ENCODE measurements at places on chromosomes 7 and 10.

- no peak for DNase-seq
Observed at GRCh38 chr10:96401036-96401435, 42.2 kb upstream of the OPALIN start.

DNA sequence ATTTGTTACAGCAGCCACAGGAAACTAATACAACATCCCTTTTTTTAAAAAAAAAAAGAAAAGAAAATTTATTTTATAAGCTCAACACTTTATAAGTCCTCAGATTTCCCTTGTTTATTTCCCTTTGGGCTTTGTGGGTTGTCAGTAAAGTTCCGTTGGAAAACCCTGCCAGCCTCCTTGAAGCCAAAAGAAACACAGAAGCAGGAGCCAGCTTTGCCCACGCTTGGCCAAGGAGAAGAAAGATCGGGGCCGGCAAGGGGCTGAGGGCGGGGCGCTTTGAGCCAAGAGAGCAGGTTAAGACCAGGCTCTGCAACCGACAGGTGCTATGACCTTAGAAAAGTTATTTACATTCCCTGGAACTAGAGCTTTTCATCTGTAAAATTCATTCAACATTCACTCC, 72.7 kb downstream of the RGS10 start:
- no peak for DNase-seq

- no peak for DNase-seq
Observed at GRCh38 chr7:29304756-29305155, 110.2 kb downstream of the CHN2 start.

DNA sequence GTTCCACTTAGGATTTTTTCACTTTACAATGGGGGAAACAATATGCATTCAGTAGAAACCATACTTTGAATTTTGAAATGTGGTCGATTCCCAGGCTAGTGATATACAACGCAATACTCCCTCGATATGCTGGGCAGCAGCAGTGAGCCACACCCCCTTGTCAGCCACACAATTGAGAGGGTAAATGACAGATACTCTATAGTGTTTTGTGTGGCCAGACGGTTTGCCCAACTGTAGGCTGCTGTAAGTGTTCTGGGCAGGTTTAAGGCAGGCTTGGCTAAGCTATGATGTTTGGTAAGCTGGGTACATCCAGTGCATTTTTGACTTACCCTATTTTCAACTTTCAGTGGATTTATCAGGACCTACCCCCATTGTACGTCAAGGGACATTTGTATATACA, 169.6 kb upstream of the KIAA1217 start:
- DNase-seq: no peak

GRCh38 chr7:141586878-141587277, 35.7 kb downstream of the AGK start:
- no peak for DNase-seq

DNA sequence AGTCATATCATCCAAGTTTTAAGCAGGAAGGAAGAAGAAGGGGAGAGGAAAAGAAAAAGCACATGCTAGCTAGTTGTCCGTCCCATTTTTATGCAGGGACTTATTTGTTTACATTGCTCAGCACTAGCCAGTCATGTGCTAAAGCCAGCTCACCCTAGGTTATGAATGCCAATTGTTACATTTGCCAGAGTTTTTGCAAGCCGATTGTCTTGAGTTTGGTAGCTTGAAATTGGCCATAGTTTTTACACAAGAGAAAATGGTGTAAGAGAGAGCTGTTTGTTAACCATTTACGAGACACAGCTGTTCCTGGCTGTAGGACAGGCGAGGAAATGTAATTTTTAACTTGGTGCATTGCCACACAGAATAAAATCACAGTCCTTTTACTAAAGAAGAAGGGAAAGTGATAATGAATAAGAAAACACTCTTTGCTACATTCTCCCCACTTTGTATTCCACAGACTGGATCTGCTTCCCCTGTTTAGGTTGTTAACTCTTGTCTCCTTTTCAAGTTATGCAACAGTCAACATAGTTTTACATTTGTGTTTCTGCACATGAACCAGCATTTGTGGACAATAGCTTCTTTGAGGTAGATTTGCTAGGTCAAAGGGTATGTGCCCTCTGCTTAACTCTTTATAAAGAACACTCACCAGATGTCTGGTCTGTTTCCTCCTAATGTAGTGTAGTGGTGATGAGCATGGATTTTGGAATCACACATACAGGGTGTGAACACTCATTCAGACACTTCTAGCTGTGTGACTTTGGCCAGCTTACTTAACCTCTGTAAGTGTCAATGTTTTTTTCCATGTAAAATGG, 357.2 kb downstream of the LRMDA start:
- no peak for DNase-seq

- DNase-seq: no peak
Observed at GRCh38 chr7:22572937-22573336, 72.9 kb upstream of the STEAP1B start.

DNA sequence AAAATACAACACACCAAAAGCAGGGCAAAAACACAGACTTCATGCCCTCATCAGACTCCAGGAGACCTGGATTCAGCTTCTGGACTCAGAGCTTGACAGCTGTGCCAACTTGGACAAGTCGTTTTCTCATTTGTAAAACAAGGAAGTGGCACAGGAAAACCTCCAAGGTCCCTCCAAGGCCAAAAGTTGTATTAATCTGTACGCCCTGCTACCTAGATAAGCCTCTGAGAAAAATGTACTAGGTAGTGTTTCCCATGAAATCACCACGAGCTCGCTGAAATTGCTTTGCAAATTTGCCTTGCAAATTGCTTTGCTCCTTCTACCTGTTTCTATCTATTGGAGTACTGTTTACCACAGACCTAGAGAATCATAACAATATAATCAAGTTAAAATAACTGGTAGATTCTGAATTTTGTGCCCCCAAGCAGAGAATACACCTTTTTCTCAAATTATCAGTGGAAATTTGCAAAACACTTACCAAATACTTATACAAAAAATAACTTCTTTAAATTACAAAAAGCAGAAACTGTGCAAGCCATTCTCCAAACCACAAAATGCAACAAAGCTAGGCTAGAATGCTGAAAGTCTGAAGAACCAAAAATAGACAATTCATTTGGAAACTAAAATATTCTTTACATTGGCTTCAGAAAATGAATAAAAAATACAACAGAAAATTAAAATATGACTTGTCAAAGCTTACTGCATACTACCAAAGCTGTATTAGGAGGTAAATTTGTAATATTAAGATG, 158.1 kb upstream of the CHST15 start:
- no peak for DNase-seq

- no peak for DNase-seq
Observed at GRCh38 chr10:81884856-81885255, 9.9 kb downstream of the NRG3 start.

DNA sequence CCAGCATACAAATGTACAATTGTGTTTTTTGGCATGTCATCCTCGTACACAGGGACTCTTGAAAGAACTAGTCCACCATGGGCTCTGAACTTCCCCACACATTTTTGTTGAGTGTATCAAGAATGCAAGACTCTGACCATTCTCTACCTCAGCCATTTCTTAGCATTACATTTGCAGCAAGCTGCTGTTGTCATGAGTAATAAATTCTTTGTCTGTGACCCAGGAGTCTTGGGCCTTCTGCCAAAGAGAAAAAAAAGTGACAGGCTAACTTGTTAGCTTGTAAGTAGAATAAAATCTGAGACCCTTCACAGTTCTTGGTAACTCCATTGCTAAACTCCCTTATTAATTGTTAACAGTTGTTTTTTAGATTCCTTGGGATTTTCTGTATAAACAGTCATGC, 542.3 kb upstream of the MBL2 start:
- DNase-seq: no peak
